ENCODE measurements at places on chromosomes 3 and 15. TPM values are rescaled to one million over a fixed set of nuclear protein-coding genes. Genes with fewer than 3 reads are reported as not detected.

The OR5K3 gene
- not detected for total RNA-seq

The LNP1 gene
- total RNA-seq: 3.4 TPM

The SLC9C1 gene
- 0.94 TPM for total RNA-seq

The HTD2 gene
- 12.9 TPM for total RNA-seq

The CHRFAM7A gene
- total RNA-seq: 4.7 TPM

The THUMPD3 gene
- 32.2 TPM for total RNA-seq

The TMEM212 gene
- not detected for total RNA-seq

The TUSC7 gene
- total RNA-seq: not detected

The CIP2A gene
- total RNA-seq: 5.6 TPM

The HGD gene
- total RNA-seq: 0.40 TPM

The CCR1 gene
- total RNA-seq: 16.5 TPM

The DPP8 gene
- 39.4 TPM for total RNA-seq

The SPINK8 gene
- total RNA-seq: not detected

The MYO5A gene
- total RNA-seq: 30.2 TPM

The RTP1 gene
- not detected for total RNA-seq

The ASB14 gene
- not detected for total RNA-seq

The DUOX1 gene
- 5.9 TPM for total RNA-seq

The ANKUB1 gene
- total RNA-seq: 2.8 TPM

The RASL12 gene
- total RNA-seq: 23.0 TPM

The SKOR1 gene
- total RNA-seq: 1.3 TPM

The ANKRD34C gene
- 0.13 TPM for total RNA-seq

The ALDH1A2 gene
- total RNA-seq: 7.1 TPM

The IMPG2 gene
- 0.22 TPM for total RNA-seq

The MNS1 gene
- total RNA-seq: 5.1 TPM

The TMIE gene
- total RNA-seq: 0.76 TPM

The ZNF710 gene
- total RNA-seq: 20.2 TPM

The COL7A1 gene
- total RNA-seq: 8.7 TPM

The IQCH gene
- total RNA-seq: 2.1 TPM

The SLC2A2 gene
- total RNA-seq: not detected

The SERINC4 gene
- 0.31 TPM for total RNA-seq

The PLD1 gene
- 36.8 TPM for total RNA-seq

The FAM174B gene
- total RNA-seq: 17.5 TPM

The CNTN4 gene
- total RNA-seq: 80.0 TPM

The GHSR gene
- total RNA-seq: not detected

The SEMA3G gene
- 38.3 TPM for total RNA-seq

The HHATL gene
- not detected for total RNA-seq

The SH2D7 gene
- not detected for total RNA-seq

The GOLGA6L7 gene
- total RNA-seq: not detected

The ADIPOQ gene
- 21.0 TPM for total RNA-seq

The TF gene
- total RNA-seq: 40.6 TPM

The ARHGAP11A gene
- total RNA-seq: 2.5 TPM

The SLC22A13 gene
- total RNA-seq: 0.98 TPM

The SPTBN5 gene
- 35.0 TPM for total RNA-seq

The EPHB3 gene
- total RNA-seq: 15.2 TPM

The TGM5 gene
- total RNA-seq: not detected

The ERC2 gene
- total RNA-seq: 1.7 TPM

The BNC1 gene
- total RNA-seq: 0.58 TPM

The TMC3 gene
- 0.13 TPM for total RNA-seq

The PARP15 gene
- 3.3 TPM for total RNA-seq

The SCN10A gene
- not detected for total RNA-seq

The GREM1 gene
- 4.6 TPM for total RNA-seq

The SEC62 gene
- total RNA-seq: 232 TPM

All from sciatic nerve (tissue), 2 donors.